Suppressor macrophage (primary cell): ENCODE measurements at places on chromosomes 3 and 15.

DNA sequence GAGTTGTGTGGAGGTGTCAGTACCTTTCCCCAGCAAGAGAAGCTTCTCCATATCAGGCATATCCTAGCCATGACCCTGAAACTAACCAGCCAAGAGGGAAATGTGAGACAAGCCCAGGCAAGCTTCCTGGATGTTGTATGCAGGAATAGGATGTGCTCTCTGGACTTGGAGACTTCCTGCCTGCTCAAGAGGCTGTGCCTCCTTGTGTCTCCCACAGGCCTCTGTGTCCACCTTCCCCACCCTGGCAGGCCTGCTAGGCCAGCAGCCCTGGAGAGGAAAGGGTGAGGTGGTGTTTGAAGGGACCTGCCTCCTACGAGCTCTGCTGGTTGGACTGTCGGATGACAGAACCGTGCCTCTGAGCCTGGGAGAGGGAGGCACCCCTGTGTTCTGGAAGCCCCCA lies 2.1 kb upstream of the DYNLT2B start:
- DNase-seq = no peak

DNA sequence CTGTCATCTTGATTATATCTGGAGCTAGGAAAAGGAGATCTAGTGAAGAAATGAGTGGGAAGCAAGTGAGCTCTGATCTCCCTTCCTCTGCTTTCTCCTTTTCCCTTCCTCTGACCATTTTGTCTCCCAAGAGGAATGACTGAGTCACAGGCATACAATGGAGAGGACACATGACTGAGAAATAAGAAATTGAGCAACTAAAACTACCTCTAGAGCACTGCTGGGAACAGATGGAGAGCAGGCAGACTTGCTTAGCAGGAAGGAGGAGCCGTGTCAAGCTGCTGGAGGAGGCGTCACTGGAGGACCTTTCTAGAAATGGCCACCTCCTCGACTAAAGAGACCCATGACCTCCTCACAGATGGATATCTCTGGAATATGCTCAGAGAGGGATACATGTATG lies 66.9 kb upstream of the MYO5C start:
- peak; percentile 68 for DNase-seq

GRCh38 chr3:143928056-143928455 lies 43.6 kb upstream of the DIPK2A start:
- no peak for DNase-seq

- no peak for DNase-seq
Measured at GRCh38 chr15:28909958-28910500, 24.3 kb downstream of the APBA2 start.
